CD4-positive, alpha-beta T cell treated with Interleukin-17A for 4 hours (primary cell): ENCODE measurements at places on chromosomes 12 and 14.

DNA sequence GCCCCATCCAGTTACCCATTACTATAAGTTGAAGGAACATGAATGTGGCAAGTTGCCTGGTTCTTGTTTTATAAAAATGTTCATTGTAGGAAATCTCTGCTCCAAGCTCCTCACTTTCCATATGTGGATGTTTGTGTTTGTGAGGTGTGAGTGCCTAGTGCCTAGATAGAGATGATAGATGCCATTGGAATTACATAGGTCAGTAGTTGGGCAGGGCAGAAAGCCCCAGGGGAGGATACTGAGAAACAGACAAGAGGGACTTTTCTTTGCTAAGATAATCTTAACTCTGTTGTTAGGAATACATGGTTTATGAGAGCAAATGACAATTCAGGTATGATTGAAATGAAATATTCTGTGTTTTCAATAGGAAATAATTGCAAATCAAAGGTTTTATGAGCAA, 226.3 kb upstream of the GRIP1 start:
- no peak for DNase-seq

DNA sequence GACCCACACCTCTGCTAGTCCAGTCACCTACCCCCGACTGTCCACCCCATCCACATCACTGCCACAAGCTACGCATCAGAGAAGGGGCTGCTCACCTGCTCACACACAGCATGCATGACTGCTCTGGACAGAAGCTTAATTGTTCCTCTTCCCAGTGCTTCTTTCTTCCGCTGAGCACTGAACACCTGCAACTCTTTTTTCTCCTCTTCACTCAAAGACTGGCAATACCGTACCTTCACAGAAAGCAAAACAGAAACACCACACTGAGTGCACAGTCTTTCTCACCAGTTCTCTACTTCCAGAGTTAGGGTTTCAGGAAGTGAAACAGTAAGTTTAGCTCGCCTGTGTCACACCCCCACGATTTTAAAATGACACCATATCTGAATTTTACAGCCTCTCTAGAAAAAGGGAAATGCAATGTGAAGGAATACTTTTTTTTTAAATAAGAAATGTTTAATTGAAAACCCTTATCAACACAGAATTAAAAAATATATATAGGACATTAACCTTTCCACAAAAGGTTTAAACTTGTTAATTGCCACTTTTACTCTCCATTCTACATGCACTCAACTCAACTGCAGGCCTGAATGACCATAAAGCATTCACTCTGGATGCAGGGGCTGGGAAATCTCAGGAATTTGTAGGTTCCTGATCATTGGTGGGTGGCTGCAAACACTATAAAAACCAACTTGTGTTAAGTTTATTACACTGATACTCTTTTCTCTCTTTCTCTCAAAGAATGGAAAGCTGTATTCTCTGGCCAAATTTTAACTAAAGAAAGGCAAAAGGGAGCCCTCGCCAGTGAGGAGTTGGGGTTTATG, 120.0 kb downstream of the PRICKLE1 start:
- no peak for DNase-seq

DNA sequence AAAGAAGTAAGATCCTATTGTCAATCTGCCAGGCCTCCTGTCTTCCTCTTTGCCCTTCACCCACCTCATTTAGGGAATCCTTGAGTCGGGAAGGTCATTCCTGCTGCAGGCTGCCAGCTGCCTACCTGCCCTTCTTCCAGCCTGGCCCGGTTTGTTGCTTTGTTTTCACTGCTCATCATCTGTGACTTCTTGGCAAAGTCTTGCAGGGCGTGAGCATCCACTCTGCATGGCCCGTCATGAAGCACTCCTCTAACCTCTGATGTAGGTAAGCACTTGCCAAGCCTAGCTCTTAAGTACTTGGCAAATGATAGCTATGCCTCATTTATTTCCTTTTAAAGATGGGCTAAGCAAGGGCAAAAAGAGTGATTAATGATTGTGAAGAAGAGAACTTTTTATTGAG, 192.8 kb downstream of the NRXN3 start:
- no peak for DNase-seq

GRCh38 chr14:79552778-79553177, 658.5 kb downstream of the DIO2 start:
- DNase-seq = no peak

DNA sequence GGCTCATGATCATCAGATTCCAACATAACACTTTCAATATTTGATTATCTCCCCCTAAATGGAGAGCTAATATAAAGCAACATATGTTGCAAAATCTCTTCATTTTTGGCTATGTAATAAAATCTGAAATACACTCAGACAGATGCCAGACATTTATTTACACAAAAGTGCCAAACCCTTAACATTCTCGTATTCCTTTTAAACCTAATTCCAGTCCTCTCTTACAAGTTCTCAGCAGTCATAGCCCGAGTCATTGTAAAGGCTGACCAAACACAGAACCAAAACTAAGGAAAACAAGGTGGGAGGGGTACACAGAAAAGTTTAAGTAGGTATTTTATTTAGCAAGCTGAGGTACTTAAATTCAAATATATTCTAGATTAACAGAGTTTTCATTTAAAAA, 81.4 kb downstream of the LRP6 start:
- no peak for DNase-seq

DNA sequence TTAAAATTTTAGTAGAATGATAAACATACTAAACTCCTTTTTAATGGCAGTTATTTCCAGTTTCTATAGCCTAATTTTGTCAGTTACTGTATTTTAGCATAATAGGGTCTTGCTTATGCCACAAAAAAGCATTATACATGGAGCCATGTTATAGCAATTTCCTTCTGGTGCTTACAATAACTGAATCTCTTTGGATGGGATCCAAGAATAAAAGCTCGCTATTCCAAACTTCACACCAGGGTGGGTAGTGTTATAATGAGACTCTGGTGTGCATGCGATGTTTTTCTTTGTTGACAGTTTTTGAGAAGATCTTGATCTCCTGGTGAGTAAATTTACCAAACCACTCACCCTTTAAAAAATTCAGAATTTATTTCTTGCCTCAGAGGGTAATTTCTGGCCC, 90.4 kb upstream of the CCDC91 start:
- no peak for DNase-seq

GRCh38 chr12:57584690-57585089, 6.3 kb upstream of the PIP4K2C start:
- no peak for DNase-seq

GRCh38 chr12:30843211-30843610, 83.3 kb upstream of the TSPAN11 start:
- DNase-seq = no peak

GRCh38 chr12:52774629-52775250, 2.4 kb downstream of the KRT76 start:
- DNase-seq = no peak

GRCh38 chr14:83483063-83483462, 1949.4 kb upstream of the SEL1L start:
- no peak for DNase-seq

DNA sequence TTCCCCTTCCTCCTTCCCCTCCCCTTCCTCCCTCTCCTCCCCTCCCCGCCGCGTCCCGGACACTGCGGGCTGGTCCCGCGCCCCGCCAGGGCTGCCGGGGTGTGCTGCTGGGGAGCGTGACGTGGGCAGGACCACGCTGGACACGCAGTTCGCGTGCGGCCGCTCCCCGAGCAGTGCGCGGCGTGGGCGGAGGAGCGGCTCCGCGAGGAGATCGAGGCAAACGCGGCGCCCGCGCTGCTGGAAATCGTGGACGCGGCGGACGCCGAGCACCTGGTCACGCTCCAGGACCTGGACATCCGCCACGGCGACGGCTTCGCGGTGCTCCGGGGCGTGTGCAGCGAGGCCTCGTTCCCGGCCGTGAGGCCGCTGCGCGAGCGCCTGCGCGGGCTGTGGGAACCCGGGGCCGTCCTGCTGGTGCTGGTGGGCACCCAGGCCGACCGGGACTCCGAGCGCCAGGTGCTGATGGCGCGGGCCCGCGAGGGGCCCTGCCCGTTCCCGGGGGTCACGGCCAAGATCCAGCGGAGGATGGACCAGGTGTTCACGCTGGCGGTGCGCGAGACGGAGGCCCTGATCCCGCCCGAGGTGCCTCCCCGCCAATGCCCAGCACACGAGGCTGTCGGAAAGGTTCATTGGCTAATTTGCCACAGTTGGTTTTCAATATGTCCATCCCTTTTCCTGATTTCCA, 84.3 kb downstream of the TNFAIP2 start:
- no peak for DNase-seq

DNA sequence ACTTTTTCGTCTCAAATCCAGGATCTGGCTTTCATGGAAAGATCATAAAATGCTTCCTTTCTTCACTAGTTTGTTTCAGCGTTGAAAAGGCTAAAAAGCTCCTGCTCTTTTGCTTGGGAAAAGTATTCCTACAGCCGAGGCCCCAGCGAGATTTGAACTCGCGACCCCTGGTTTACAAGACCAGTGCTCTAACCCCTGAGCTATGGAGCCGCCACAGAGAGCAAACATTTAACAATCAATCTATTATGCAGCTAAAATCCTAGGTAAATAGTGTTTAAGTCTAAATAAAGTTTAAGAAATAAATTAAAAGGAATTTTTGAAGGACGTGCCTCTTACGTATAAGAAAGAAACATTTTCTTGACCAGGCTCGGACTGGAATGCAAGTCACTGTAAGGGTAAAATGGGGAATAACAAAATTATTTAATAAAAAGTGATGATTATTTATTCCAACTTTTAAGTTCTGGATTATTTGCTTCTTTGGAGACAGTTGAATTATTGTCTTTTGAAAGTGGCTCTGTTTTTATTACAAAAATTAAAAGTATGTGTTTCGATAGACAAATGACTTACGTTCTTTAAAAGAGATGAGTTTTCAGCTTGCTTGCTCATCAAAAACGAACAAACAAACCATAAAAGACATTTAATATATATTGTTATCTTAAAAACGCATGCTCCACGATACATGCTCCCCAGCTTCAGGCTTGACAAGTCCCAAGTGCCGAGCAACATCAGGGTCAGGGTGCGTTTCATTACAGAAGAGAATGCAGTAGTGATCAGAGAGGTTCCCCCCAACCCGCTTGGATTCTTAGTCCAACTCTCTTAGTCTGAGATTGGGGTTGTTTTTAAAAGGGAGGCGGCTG, 10.2 kb downstream of the OR6S1 start:
- DNase-seq = peak; percentile 60

DNA sequence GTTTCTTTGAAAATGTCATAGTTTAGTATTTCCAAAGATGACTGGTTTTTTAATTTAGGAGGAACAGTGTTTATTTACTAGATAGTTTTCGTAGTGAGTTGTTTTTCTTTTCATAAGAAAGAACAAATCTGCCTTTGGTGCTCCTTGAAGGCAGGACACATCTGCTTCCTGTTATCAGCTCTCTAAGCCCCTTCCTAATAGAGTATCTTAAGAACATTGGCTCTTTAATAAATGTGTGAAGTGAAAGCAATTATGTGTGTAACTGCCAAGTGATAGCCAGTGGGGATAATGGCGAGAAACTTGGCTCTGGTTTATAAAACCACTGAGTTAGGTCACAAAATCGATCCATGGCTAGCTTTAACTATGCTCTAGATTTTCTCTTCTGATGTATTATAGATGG, 23.5 kb upstream of the PPFIBP1 start:
- no peak for DNase-seq

GRCh38 chr12:70553391-70553859, 83.8 kb downstream of the PTPRB start:
- no peak for DNase-seq

DNA sequence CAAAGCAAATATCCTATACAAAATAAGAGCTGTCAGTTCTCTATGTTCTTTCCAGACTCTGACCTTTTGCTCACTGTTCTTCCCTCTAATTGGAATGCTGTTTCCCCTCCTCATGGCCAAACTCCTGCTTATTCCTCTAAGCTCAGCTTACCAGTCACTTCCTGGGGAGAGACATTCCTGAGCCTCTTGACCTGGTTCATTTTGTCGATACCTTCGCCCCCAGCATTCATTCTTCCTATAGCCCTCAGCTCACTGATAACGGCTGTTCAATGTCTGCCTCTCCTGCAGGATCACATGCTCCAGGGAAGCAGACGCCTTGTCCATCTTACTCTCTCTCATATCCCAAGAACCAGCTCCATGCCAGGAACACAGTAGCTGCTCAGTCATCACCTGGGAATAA, 431.0 kb downstream of the MED13L start:
- no peak for DNase-seq

GRCh38 chr14:54572316-54572715, 5.4 kb downstream of the SAMD4A start:
- DNase-seq = no peak

DNA sequence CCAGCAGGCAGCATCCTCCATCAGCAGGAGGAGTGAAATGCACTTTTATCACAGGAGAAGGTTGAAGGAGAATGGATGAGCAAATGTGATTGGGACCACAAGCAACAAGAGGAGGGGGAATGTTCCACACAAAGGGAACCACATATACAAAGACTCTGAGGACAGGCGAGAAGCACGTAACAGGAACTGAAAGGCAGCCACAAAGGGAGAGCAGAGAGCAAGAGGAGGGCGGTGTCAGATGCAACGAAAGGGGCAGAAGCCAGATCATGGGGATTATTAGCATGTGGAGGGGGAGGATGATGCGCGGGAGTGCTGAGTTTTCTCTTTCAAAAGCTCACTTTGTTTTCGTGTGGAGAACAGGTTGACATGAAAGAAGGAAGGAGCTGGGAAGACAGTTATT, 241.1 kb downstream of the SPTSSA start:
- DNase-seq = peak; percentile 5

DNA sequence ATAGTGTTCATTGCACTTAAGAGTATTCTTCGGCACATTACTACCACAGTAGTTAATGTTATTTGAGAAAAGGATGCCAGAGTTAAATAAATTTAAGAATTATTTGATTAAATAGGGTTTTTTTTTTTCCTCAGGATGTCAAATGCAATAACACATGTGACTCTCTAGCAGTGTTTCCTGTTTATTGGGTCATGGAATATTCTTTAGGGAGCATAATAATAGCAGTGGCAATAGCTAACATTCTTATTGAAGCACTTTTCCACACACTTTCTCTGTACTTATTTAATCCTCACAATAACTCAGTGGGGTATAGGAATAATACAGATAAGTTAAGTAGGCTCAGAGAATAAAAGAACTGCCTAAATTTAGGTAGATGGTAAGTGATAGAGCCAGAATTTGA, 44.3 kb downstream of the SCYL2 start:
- no peak for DNase-seq

DNA sequence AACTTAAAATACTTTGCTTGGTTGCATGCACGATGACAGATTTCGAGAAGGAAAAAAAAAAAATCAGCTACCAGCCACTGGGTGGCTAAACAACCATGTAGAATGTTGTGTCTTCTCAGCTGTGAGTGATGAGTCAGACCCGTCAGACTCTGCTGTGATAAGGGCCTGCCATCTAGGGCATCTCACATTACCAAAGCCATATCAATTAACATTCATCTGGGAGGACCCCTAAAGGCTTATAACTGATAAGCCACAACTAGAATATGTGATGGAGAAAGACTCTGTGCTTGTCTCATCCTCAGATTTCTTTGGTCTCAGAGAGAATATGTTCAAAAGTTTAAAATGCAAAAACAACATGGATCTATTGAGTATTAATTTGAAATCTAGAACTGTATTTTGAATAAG, 111.5 kb downstream of the PAX9 start:
- no peak for DNase-seq

- DNase-seq = peak; percentile 96
These were observed at the start of gene MARCHF9 for GRCh38 chr12:57754411-57755193. Gene MARCHF9 (plus strand): TSS chr12:57755103. CDS start chr12:57755529, 426 bp downstream.

GRCh38 chr12:130162267-130162666, at the start of gene FZD10:
Gene FZD10 (plus strand): TSS chr12:130162464. CDS start chr12:130162943, 479 bp downstream.
- DNase-seq = peak; percentile 11
